ENCODE measurements at places on chromosomes 6 and 20.
A peak's percentile ranks its signal among the peaks of the same experiment; 100 is the strongest.

DNA sequence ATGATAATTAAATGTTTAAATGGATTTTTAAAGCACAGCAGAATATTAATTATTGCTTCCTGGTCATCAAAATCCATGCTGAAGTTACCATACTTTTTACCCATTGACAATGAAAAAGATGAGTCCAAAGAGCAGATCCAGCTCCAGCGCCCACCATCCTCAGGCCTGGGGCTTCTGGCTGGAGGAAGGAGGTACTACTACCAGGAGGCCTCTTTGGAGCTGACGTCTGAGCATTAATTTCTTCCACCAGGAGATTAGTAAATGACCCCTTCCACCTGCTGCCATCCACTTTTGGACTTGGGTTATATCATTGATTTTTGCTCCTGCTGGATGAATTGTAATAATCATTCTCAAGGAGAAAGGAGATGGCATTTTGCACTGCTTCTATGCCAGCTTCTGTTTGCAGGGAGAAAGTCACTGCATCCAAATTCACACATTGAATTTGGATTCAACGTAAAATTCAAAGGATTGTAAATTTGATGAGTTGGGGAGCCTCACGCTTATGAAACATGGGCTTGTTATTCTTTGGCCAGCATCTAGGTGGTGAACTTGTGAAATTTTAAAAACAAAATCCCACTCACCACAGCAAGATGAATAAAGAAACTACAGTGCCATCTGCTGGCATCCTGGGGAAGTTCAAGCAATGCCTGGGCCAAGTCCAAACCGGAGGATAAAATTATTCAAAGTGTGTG lies 121.8 kb downstream of the SASH1 start:
- DNase-seq: peak; percentile 3

- DNase-seq: no peak
These were observed 59.8 kb downstream of the IGF2R start for GRCh38 chr6:160028487-160029275.

DNA sequence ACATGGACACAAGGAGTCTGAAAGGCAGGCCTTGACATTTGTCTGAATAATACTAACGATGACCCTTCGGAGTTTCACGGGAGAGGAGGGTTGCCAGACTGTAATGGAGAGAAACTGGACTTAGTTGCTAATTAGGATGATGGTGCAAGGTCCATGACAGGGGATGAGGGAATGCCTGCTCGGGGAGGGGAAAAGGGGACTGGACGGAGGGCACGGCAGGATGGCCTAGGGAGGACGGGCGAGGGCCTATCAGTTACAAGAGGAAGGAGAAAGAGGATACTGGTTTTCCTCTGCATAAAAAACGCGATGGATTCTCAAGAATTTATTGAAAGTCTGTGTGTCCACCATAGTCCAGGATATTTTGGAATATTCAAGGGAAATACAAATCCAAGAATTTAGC lies 42.7 kb downstream of the IRAK1BP1 start:
- DNase-seq: no peak

GRCh38 chr6:119173249-119174084 lies 95.0 kb upstream of the FAM184A start:
- DNase-seq: no peak

DNA sequence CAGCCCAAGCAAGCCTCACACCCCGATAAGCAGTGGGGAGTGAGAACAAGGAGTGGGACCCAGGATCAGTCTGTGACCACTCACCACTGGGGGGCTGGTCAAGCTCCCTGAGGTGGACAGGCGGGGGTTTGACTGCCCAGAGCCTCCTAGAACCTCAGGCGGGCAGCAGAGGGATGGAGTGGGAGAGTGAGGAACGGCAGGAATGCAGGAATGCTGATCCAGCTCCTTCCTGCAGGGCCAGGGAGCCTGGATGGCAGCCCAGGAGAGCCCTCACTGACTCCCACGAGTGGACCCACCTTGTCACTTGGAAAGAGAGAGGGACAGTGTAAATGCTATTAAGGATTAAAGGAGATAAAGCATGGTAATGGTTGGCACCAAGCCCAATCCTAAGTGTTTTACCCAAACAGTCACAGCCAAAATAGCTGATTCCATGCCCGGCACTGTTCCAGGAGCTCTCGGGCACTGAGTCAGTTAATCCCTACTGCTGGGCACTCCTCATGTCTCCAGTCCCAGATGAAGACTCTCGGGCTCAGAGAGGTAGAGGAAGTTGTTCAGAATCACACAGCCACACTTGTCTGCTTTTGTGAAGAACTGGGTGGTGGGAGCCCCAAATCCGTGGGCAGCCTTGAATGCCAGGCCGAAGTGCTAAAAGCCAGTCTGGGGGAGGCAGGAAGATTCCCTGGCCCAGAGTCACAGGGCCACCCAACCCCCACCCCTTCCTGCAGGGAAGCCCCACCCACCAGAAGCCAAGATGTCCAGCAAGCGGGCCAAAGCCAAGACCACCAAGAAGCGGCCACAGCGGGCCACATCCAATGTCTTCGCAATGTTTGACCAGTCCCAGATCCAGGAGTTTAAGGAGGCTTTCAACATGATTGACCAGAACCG lies 3.1 kb downstream of the MYL9 start:
- peak; percentile 22 for DNase-seq

GRCh38 chr20:843912-844311 lies 10.4 kb downstream of the FAM110A start:
- no peak for DNase-seq

DNA sequence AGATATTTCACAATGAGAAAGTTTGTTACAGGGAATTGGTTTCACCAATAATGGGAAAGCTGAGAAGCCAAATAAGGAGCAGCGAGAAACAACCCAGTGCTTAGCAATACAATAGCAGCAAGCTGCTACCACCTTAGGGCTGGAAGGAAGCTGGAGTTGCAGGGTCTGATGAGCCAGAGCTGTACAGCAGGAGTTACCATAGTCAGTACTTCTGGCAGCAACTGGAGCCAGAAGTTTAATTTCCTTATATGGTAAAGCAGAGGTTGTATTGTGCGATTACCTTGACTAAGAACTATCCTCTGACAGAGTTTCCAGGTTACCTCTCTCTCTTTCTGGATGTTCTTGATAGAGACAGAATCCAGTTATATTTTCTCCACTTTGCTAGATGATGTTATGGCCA lies 137.1 kb upstream of the OLIG3 start:
- no peak for DNase-seq

DNA sequence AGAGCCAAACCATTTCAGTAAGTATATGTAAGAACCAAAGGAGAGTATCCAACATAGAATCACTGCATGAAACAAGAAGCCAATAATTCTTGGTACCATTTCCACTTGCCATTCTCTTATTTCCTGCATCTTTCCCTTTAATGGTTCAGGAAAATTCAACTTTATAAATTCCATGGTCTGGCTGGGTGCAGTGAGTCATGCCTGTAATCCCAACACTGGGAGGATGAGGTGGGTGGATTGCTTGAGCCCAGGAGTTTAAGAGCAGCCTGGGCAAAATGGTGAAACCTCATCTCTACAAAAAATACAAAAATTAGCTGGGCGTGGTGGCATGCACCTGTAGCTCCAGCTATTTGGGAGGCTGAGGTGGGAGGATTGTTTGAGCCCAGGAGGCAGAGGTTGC lies 21.2 kb downstream of the NHLRC1 start:
- DNase-seq: no peak

DNA sequence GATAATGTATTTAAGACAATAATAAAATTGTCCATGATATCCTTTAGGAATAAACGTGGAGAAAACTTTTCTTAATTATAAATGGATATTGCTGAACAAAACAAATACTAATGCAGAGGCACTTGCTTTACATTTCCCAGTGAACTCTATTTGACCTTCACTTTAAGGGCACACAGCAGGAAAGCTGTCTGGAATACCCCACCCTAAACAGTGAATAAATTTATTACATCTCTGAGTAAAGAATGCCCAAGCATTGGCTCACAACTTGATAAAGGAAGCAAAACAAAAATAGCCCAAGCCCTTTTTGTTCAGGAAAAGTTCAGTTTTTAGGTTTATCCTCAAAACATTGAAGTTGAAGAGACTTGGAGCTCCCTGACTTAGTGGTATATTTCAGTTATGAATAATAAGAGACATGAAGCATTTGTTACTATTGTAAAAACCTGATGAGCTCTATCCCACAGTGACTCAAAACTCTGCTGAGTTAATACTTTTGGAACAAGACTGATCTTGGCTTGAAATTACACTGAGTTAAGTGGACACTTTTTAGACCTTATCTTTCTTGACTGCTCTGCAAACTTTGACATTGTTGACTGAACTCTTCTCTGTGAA lies 353.9 kb downstream of the BCKDHB start:
- DNase-seq: no peak

- no peak for DNase-seq
These were observed 13.1 kb downstream of the ACSS1 start for GRCh38 chr20:25044660-25045342.

- no peak for DNase-seq
These were observed 32.5 kb upstream of the MEI4 start for GRCh38 chr6:77620278-77620882.

DNA sequence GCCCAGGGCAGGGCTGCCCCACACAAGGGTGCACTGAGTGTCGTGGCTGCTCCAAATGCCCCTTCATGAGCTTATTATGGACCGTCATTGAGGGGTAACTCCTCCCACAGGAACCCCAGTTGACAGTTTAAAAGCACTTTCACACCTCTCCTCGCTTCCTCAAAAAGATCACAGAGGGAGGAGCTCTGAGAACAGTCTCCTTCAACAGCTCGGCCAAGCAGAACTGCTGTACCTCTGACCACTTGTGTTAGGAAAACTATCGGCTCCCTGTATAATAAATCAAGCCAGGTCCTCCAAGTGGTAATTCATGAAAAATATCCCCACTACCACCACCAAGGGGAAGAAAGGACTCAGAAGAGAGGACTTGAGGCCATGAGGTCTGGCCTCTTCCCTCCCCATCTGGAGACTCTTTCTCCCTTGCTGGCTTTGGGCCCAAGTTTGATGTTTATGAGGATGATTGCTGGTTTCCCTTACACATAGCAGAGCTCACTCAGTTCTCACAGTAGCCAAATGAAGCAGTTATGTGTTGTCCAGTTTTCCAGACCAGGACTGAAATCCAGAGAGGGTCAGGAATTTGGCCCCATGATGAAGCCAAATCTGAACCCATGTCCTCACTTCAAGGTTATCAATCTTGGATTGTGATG lies 8.7 kb downstream of the SNX21 start:
- no peak for DNase-seq

GRCh38 chr6:149905371-149905910 lies 7.5 kb upstream of the RAET1E start:
- DNase-seq: no peak

- DNase-seq: no peak
These were observed 479.3 kb upstream of the BTBD3 start for GRCh38 chr20:11438412-11438811.

DNA sequence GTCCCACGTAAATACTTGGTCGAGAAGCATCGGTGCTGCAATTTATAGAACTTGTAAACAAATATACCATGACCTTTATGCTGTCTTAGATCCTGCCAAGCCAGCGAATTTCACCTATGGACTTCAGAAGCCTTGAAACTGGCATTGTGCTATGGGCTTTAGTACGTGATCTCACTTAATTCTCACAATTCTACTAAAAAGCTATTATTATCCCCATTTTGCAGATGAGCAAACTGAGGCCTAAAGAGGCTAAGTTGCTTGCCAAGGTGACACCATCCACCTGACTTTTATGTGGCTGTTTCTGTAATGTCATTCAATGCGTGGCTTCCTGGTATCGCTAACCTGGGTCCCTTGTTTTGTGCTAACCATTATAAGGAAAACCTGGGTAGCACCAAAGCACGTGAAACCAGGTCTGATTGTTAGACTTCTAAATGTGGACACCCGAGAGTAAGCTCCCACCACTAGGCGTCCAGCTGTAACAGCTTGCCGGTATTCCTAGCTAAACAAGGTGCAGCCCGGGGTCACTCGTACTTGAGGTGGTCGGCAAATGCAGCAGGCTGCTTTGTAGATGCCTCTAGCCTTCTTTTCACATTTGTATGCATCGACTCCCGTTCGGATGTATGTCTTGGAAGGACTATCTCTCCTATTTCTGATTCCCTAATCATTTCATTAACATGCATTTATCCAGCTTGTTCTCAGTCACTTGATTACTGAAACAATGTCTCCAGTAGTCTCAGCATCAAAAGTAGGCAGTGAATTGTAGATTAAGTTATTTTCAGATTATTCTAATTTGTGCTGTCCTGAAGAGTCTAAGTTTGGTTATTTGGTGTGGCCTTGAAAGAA lies 1.1 kb downstream of the SYNJ2 start:
- no peak for DNase-seq

GRCh38 chr20:50170549-50171220 lies 17.2 kb upstream of the PEDS1 start:
- no peak for DNase-seq

- peak; percentile 31 for DNase-seq
These were observed 160.2 kb downstream of the SYNDIG1 start for GRCh38 chr20:24629668-24630067.

DNA sequence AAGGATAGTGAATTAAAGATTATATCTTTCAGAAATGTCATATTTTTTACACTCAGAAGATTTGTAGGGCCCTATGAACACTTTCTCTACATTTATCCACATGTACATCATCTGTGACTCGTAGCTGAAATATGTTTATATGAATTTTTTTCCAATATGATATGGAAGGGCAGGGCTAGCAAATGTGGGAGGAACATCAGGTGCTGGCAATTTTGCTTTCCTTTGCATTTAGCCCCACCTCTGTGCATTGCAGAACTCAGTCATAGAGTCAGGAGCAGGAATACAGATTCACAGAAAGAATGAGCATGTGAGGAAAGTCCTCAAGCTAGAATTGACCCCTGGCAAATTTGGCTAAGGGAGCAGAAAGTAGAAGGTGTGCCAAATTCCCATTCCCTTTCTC lies 129.9 kb downstream of the CRYBG1 start:
- DNase-seq: no peak

GRCh38 chr20:32224463-32224862 lies 16.8 kb downstream of the POFUT1 start:
- no peak for DNase-seq

DNA sequence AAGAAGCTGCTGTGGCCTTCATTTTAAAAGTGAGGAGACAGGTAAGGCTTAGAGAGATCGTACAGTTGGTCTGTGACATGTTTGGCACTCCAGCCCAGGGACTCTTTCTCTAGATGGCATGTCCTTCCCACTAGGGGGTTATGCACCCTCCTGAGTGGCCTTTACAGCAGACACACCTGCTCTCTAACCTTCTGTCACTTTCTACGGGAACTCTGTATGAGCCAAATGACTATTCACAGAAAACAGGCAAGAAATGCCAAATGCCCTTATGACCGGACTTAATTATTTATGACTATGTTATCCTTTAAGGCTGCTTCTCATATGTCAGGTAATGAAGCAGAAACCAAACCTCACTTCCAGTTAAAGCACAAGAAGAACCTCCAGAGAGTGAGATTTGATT lies 91.2 kb downstream of the MAP3K5 start:
- no peak for DNase-seq

GRCh38 chr20:1657556-1658334 lies at the start of gene SIRPG:
TSS of gene SIRPG (minus strand) at chr20:1657779. CDS start at chr20:1657714, 65 bp downstream.
- DNase-seq: no peak

- no peak for DNase-seq
These were observed 731 bp downstream of the MAK start for GRCh38 chr6:10837622-10837994.

GRCh38 chr6:20846602-20847028 lies 312.4 kb downstream of the CDKAL1 start:
- no peak for DNase-seq

Data from DMS79 (cell line).